ENCODE measurements at places on chromosomes 1 and 21. TPM values are rescaled to one million over a fixed set of nuclear protein-coding genes. Genes with fewer than 3 reads are reported as not detected.
A peak's percentile ranks its signal among the peaks of the same experiment; 100 is the strongest.

ADAR gene
- 59.4 TPM for total RNA-seq

AJAP1 gene
- total RNA-seq = 0.95 TPM

- H3K4me1 ChIP-seq = peaks cover 42% of the 10 kb centered on the region
- H3K27me3 ChIP-seq = no peaks in the 10 kb centered on the region
- no peak overlapping the region for H3K4me3 ChIP-seq
- no peaks in the 10 kb centered on the region for H3K36me3 ChIP-seq
Observed at GRCh38 chr1:227270554-227270953, 47.7 kb downstream of the CDC42BPA start.

DNA sequence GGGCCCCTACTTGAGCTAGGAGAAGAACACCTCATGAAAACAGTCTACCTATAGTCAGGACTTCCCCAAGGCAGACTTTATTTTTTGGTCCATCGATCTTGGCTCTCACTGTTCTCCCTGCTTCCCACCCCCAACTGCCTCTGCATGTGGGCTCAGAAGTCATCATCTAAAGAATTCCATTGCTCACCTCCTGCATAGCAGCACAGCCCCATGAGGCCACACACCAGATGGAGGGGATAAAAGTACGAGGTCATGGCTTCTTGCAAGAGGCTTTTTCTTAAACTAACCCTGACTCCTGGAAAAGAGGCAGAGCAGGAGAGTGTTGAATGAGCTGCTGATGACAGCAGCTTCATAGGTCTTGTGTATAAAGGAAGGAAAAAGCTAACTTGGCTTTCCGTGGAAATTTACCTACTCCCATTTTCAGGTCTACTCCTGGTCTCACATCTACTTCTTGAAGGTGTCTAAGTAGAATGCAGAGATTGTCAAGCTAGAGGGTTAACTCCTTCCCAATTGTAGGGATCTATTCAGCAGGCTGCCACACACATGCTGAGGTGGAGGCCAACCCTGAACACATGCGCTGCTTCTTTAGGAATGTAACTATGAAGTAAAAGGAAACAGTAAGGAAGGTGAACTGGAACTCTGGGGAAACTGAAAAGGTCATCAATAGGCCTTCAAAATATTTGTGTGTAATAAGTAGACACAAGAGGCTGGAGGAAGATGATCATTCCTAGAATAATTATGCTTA, 18.7 kb downstream of the WNT2B start:
- no peak overlapping the region for H3K4me3 ChIP-seq
- no peaks in the 10 kb centered on the region for H3K36me3 ChIP-seq
- H3K27me3 ChIP-seq = no peaks in the 10 kb centered on the region
- no peak overlapping the region for H3K27ac ChIP-seq
- no peaks in the 10 kb centered on the region for H3K4me1 ChIP-seq

GRCh38 chr1:28087614-28088167, 719 bp downstream of the EYA3 start:
- DNase-seq = no peak
- H3K36me3 ChIP-seq = no peaks in the 10 kb centered on the region
- peaks cover 18% of the 10 kb centered on the region for H3K4me1 ChIP-seq
- no peaks in the 10 kb centered on the region for H3K27me3 ChIP-seq
- H3K4me3 ChIP-seq = peak overlapping the region; percentile 88

DNA sequence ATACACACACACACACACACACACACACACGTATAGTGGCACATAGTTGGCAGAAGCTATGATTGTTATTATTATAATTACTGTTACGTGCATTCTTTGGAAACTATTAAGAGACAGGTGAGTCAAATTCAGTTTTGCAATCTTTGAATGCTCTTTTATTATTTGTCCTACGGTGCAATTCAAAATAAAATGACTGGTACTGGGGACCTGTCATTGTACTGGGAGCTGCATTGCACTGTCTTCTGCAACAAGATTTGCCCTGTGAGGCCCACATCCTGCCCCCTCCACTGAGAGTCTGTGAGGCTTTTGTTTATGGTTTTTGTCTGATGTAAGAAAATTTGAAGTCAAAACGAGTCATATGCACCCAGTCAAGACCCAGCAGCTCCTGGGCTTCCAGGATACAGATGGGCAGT, 1.9 kb downstream of the LY9 start:
- no peaks in the 10 kb centered on the region for H3K4me1 ChIP-seq
- H3K27me3 ChIP-seq = no peaks in the 10 kb centered on the region
- no peak for DNase-seq

GRCh38 chr1:30404341-30404740, 319.0 kb downstream of the MATN1 start:
- no peaks in the 10 kb centered on the region for H3K4me1 ChIP-seq
- H3K4me3 ChIP-seq = no peak overlapping the region
- H3K27ac ChIP-seq = no peak overlapping the region
- H3K36me3 ChIP-seq = no peaks in the 10 kb centered on the region
- DNase-seq = no peak

- peaks cover 37% of the 10 kb centered on the region for H3K27me3 ChIP-seq
- DNase-seq = peak; percentile 27
- H3K27ac ChIP-seq = no peak overlapping the region
- H3K4me3 ChIP-seq = no peak overlapping the region
Observed at GRCh38 chr1:29963946-29964345, 727.6 kb downstream of the PTPRU start.

- H3K4me1 ChIP-seq = no peaks in the 10 kb centered on the region
- H3K36me3 ChIP-seq = no peaks in the 10 kb centered on the region
- no peak overlapping the region for H3K4me3 ChIP-seq
- H3K27ac ChIP-seq = no peak overlapping the region
- H3K27me3 ChIP-seq = no peaks in the 10 kb centered on the region
Observed at GRCh38 chr1:232426801-232427200, 203.1 kb downstream of the SIPA1L2 start.
